Activated CD4-positive, alpha-beta memory T cell treated with anti-CD3 and anti-CD28 coated beads, Interleukin-2, amount 10 ng/mL, durations not matched to agents 7 days and 5 days (primary cell): ENCODE measurements at places on chromosomes 13 and 19.
A peak's percentile ranks its signal among the peaks of the same experiment; 100 is the strongest.

DNA sequence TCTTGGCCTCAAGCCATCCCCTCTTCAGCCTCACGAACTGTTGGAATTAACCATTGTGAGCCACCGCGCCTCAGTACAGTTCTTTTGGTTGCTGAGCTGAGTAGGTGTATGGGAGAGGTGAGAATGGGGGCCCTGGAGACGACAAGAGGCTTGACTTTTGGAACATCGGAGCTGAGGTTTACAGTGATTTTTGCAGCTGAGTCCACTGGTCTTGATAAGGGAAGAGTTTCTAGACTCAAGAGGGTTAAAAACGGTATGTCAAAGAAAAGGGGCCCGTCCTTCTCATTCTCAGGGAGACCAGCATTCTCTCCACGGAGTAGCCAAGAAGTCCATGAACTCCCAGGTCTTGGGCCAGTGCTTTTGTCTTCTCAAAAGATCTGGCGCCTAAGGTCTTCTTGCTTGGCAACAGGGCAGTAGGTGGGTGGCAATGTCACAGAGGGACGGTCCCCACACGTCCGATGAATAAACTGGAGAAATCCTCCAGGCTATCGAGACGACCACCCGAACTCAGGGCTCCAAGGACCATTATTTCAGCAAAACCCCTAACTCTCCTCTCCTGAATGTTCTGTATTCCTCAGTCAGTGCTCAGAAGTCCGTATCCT is 6.4 kb upstream of the QTRT1 start:
- DNase-seq, result no peak

DNA sequence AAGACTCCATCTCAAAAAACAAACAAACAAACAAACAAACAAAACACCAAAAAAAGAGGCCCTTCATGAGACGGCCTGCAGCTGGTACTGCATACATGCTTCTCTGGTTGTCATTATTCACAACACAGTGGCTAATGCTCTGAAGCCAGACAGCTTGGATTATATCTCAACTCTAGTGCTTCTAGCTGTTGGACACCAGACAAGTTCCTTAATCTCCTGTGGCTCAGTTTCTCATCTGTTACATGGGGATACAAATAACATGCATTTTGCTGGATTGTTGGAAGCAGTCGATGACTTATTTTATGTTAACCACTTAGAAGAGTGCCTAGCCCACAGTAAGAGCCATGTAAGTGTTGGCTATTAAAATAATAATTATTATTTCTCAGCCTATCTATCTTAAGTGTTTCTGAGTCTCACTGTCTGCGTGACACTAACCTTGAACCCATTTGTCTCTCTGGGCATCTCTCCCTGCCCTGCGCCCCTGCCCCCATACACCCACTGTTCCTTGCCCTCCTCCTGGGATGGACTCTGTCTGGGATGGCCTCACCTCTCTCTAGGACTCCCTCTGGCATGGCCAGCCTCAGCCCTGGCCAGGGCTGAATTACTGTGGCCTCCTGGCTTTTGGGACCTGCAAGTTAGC is 3.1 kb upstream of the JUNB start:
- DNase-seq, result no peak

- DNase-seq, result no peak
Measured at GRCh38 chr13:72043366-72043765, 176.4 kb upstream of the DACH1 start.

GRCh38 chr13:78198419-78198818 is 279.8 kb upstream of the EDNRB start:
- no peak for DNase-seq

- peak; percentile 92 for DNase-seq
Measured at GRCh38 chr19:48398375-48399235, 5.1 kb downstream of the GRIN2D start.

- DNase-seq, result no peak
Measured at GRCh38 chr19:51698296-51698695, 5.2 kb downstream of the SPACA6 start.

GRCh38 chr19:19006213-19006612 is 27.1 kb downstream of the SUGP2 start:
- DNase-seq, result no peak

GRCh38 chr13:101555610-101556009 is 103.1 kb downstream of the ITGBL1 start:
- DNase-seq, result no peak

DNA sequence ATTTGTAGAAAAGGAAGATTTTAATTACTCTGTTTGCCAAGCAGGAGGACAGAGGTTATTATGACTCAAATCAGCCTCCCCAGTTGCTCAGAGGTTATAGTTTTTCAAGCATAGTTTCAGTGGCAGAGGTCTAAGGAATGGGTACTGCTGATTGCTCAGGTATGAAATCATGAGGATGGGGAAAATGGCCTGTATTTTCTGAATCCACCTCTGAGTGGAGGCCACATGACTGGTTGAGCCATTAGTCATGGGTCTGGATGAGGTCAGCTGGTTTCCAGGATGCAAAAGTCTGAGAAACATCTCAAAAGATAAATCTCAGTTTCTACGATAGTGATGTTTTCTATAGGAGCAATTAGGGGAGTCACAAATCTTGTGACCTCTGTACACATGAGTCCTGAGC is 62.8 kb upstream of the CEACAM8 start:
- no peak for DNase-seq

DNA sequence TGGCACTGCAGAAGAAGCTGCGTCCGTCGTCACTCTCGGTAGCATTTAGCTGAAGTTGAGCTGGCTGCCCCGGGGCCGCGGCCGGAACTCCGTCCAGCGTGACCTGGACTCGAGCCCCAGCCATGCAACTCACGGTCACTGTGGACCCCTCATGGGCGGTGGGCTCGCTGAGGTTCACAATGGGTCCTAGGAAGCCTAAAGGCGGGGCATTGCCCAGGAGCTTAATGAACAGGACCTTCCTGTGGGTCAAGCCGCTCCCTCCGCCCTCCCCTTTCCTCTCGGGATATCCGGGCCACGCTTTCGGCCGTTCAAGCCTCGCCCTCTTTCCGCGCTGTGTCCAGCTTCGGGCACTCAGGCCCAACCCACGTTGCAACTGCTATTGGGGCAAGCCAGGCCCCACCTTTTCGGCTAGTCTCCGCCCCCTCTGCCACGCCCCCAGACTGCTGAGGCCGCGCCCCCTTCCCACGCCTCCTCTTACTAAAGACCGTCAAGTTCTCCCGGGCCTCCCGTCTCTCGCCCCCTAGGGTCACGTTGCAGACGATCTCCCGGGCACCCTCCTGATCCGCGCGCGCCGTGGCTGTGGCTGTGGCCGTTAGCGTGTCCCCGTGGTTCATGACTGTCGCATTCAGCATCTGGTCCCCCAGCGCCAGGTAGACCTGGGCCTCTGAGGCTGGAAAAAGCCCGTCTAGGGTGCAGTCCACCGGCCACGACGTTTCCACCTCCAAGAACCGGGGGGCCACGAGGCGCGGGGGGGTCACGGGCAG is 1.4 kb upstream of the RAVER1 start:
- peak; percentile 55 for DNase-seq

DNA sequence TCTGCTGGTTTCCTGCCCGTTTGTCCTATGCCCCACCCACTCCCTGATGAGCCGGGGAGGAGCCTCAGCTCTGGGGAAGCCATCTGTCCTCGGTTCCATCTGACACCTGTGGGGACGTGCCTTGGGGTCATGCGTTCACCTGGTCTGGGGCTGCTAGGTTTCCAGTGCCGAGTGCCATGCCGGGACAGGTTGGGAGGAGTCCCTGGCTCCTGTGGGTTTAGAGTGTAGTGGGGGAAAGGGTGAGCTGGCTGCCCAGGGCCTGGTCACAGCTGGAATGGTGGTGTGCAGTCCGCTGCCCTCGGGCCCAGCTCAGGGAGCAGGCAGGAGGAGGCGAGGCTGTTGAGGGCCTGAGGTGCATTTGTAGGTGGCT is 2.5 kb downstream of the KDM4B start:
- DNase-seq, result peak; percentile 53
